ENCODE measurements at places on chromosomes 5 and 9.

DNA sequence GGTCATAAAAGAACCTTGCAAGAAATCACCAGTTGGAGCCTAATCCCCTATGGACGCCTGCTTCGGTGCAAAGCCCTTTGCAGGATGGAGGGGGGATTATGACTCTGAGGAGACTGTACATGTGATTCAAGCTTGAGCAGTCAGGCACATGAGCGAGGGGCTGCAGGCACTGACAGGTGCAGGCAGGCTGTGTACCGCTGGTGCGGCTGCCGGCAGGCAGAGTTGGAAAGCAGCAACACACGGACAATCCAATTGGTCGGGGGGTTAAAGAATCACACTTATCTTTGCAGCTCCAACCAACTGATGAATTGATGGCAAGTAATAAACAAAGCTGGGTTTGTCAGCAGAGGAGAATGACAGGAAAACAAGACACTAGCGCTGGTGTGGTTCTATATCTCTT lies 5.7 kb downstream of the WHRN start:
- no peak for DNase-seq

DNA sequence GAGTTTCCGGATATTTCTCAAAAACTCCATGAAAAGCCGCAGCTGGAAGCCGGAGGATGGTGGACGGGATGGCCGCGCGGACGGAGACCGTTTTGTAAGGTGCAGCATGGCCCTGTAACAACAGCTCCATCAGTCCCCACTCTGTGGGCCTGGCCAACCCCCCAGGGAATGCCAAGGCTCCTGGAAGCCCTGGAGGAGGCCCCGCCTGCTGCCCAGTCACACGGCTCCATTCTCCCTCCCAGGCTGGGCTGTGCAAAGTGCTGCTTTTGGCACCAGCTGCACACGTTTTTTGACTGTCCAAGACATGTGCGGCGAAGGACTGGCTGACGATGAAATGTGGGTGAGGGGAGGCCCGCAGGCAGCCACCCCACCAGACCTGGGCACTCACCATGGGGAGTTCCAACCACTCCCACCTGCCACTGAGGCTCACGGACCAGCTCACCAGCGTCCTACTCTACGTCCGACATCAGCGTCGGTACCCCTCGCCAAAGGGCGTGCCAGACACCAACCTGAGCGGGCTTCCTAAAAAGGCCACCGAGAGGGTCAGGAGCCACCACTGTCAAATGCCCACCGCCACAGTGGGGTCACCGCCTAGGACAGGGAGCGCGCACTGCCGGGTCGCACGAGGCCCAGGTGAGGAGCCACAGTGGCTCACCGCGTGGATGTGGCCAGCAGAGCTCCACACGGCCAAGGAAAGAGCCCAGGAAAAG lies 27.3 kb downstream of the PNPLA7 start:
- DNase-seq = no peak

- DNase-seq = no peak
Measured at GRCh38 chr5:38543886-38544285, 12.6 kb downstream of the LIFR start.

DNA sequence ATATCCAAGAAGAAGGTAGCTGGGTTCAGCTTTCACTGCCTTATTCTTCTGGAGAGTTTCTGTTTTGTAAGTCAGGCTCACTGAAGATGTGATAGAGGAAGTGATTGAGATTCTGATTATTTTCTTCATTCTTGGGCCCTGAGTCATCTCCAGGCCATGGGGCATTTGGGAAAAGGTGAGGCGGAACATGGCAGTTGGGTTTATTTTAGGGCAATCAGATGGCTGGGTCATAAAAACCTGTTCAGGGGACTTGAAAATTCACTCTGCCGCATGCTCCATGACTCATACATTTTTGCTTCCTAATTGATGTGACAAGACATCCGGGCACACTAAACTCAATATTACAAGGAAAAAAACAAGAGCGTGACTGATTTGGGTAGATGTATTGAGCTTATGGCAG lies 265.7 kb upstream of the KLF4 start:
- peak; percentile 51 for DNase-seq

DNA sequence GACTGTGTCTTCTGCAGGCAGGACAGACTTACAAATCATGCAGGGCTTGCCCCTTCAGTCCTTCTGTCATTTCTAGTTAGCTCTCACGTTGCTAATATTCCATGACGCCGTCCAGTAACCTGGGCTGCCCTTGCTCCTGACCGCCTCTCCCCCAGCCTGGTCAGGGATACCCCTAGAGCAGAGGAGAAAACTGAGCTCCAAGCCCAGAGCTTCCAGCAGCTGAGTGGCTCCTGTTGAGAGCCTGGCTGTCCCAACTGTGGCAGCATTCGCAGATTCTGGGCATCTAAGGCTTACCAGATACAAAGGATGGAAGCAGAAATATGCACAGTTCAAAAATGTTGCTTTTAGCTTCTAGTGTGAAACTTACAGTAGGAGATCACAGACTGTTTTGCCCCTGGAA lies 185.2 kb downstream of the CD180 start:
- no peak for DNase-seq

- DNase-seq = no peak
Measured at GRCh38 chr5:82359272-82359671, 81.1 kb upstream of the RPS23 start.

DNA sequence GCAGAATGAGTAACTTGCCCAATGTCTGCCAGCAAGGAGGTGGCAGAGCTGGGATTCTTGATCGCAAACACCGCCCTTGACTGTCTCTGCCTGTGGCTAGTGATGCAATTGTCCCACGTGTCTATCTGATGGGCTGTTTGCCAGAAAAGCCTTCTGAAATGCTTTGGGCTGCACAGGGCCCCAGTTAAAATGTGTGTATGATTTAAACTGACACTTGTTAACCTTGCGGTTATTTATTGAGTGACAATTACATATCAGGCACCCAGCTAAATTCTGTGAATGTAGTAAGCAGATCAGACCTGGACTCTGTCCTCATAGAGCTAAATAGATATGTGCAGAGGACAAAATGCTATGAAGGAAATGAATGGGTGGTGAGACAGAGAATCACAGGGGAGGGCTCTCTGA lies 11.6 kb upstream of the IL12B start:
- peak; percentile 34 for DNase-seq
